NCI-H1048 (cell line): ENCODE measurements at places on chromosomes 12 and 14.

DNA sequence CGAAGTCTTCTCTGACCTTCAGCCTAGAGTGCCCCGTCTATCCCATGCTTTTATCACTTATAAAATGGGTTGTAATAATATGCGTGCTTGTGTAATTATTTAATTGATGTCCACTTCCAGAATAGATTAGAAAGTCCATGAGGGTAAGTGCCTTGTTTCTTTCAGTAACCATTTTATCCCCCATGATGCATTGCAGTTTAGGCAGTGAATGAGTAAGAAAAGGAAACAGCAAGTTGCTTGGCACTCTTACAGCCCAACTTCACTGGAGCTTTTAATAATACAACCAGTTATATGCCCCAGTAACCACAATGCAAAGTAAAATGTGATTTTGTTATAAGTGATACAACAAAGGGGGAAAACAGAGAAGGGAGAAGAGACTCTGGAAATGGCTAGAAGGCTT is 287.3 kb downstream of the MED13L start:
- no peak for DNase-seq

DNA sequence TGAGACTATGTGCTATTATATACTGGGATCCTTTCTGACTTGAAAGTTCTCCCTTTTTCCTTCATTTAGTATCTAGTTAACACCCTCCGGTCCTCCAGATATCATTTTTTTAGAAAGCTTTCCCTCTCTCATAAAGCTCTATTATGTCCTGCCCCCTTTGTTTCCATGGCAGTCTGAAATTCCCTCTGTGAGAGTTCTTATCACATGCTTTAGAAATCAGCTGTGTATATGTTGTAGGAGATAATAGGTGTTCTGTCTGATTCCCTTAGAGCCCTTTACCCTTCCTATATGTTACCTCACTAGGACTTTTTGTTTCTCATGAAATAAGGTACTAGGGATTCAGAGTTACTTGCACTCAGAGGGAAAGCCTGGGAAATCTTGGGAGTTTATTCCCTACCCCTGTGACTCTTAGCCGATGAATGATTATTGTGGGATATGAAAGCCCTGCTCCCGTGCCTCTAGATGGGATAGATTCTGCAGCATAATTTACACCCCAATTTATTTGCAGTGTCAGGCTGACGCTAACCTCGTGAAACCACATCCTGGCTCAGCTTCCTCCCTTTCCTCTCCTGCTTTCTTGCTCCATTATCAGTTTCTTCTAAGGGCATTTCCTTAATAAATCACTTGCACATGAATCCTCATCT is 448.4 kb downstream of the MDGA2 start:
- DNase-seq, result no peak

- DNase-seq, result no peak
These were observed 84.3 kb upstream of the NELL2 start for GRCh38 chr12:44960423-44960822.

- no peak for DNase-seq
These were observed 45.2 kb downstream of the DEGS2 start for GRCh38 chr14:100114109-100114765.

DNA sequence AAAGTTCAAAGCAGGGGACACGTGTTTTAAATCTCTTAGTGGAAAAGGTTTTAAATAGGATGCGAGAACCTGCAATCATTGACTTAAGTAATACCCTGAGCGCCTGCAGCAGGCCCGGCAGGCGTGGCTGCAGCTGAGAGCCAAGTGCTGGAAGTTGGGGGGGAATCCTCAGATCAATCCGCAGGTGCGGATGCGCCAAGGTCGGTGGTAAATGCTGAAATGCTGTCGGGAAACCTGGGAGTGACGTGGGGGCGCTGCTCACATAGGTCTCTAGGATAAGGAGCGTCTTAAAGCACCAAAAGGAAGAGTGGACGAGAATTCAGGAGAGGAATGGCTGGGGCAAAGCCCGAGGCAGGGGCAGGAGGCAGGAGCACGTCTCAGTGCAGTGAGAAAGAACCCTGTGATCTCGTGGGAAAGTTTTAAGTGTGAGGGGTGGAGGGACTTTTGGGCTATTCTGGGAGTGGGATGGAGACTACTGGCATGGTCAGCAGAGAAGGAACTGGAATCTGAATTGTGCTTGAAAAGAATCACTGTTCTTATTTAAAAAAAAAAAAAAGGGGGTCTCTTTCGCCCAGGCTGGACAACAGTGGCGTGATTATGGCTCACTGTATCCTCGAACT is 883 bp upstream of the CDCA4 start:
- no peak for DNase-seq

- DNase-seq, result no peak
These were observed 28.1 kb downstream of the CBX5 start for GRCh38 chr12:54251667-54252284.

DNA sequence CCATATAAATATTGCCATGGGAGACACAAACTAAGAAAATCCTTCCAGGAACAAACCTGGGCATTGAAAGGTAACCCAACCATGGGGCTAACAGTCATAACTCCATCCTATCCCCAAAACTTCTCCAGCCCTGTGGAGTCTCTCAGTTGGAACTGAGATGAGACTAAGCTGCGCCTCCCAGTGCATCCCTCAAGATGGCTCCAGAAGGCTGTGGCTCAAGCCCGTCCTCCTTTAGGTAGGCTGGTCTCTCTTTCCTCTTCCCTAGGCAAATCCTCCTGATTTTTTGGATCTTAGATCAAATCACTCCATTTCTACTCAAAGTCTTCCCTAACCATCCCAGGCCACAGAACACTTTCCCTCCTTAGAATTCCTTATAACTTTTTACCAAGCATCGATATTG is 364.3 kb upstream of the CCDC196 start:
- DNase-seq, result no peak

DNA sequence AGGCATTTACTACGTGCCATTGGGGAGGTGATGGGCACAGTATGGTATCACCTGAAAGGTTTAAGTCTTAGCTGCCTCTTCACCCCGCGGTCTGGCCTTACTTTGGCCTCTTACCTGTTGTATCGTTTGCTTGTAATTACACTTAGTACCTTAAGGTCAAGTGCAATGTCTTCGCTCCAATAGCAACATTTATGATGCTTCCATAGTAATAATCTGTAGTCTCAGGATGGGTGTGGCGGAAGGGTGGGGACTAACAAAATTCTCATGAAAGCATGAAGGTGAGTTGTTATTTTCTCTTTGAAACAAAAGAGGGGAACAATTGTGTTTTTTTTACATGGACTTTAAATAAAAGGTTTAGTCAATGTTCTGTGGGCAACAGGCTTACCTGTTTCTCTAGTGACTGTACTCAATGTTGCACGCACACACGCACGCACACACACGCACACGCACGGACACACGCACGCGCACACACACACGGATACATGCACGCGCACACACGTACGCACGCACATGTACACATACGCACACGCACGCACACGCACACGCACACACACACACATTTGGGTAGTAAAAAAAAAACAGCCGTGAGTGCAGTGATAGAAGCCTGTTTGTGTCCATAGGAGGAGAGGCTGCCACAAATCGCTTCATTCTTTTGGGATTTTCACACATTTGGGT is 91.4 kb downstream of the DNAH10 start:
- no peak for DNase-seq

DNA sequence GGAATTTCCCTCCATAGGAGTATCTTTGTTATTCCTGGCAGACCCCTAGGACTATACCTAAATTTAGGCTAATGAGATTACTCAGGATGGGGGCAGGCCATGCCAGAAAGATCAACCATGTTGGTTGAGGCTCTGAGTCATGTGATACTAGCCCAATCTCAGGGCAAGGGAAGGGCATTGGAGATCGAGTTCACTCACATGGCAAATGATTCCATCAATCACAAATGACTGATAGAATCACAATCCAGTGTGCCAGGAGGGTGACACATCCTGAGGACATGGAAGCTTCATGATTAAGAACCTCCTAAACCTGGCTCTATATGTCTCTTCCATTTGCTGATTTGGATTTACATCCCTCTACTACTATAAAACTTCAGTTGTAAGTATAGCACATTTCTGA is 182.3 kb downstream of the NTF3 start:
- DNase-seq, result no peak

- no peak for DNase-seq
These were observed 28.0 kb upstream of the TXNRD1 start for GRCh38 chr12:104187446-104188155.

GRCh38 chr12:88035907-88036289 is 6.7 kb upstream of the C12orf50 start:
- DNase-seq, result no peak

- DNase-seq, result no peak
These were observed 6.2 kb downstream of the C1QL4 start for GRCh38 chr12:49330631-49331379.

- no peak for DNase-seq
These were observed 52.2 kb upstream of the SRP54 start for GRCh38 chr14:34930591-34931091.

DNA sequence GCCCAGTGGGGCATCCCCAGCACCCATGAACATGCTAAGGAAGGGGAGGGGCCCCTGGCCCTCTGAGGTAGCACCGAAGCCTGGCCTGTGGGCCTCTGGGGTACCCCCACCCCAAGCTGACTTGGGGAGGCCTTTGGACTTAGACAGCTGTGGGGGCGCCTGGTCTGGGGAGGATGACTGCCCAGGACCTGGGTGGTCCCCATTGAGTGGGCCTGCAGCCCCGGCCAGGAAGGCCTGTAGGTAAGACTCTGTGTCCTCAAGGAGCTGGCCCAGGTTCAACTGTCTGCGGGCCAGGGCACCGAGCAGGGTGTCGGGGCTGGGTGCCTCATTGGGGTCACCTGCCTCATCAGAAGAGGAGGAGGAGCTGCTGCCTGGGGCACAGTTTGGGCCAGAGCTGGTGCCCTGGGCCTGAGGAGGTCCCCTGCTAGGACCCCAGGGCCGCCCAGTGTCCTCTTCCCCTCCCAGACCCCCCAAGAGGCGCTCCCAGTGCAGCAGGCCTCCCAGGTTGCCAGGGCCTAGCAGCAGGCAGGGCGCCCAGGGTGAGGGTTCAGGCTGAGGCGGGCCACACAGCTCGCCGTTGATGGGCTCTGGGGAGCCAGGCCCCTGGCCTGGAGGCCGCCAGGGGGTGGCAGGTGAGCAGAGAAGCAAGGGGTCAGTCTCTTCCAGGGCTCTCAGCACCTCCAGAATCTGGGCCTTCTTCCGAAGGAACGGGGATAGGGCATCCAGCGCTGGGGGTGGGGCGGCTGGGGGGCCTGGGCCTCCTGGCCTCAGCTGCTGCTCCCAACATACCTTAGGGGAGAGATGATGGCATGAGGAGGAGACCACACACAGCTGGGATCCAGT is 31.4 kb downstream of the NCKAP5L start:
- DNase-seq, result no peak

GRCh38 chr12:75666939-75667334 is 155.5 kb upstream of the KRR1 start:
- DNase-seq, result no peak

DNA sequence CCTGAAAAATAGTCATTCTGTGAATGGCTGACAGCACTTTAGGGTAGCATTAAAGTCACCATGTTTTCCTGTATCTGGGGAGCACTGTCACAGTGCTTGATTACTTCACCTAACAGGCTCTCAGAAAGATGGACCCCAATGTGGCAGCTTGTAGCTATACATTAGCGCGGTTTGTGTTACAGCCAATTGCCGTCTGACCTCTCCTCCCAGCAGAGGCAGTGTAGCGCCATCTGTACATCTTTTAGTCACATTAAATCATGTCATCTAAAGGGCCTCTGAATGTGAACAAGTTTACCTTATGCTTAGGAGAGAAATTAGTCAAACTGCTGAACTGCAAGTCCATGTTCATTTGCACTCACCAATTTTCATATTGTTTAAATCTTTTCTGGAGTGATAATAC is 113.7 kb downstream of the LMO3 start:
- no peak for DNase-seq

DNA sequence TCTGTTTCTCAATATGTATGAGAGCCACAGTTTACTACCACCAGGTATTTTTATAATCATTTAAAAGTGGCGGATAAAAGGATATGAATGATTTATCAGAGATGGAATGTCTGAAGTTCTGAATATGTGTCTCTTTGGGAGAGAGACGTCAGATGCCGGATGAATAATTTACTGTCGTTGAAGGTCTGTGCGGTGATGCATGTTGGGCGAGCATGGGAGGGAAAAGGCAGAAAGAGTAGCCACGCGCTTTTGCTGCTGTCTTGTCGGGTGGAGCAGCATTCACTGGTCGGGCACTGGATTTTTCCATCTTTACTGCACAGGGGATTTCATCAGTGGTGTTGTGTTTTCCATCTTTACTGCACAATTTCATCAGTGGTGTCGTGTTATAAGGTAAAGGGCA is 65.6 kb downstream of the SYNE2 start:
- no peak for DNase-seq

GRCh38 chr12:14573118-14573517 is 5.4 kb upstream of the PLBD1 start:
- no peak for DNase-seq

DNA sequence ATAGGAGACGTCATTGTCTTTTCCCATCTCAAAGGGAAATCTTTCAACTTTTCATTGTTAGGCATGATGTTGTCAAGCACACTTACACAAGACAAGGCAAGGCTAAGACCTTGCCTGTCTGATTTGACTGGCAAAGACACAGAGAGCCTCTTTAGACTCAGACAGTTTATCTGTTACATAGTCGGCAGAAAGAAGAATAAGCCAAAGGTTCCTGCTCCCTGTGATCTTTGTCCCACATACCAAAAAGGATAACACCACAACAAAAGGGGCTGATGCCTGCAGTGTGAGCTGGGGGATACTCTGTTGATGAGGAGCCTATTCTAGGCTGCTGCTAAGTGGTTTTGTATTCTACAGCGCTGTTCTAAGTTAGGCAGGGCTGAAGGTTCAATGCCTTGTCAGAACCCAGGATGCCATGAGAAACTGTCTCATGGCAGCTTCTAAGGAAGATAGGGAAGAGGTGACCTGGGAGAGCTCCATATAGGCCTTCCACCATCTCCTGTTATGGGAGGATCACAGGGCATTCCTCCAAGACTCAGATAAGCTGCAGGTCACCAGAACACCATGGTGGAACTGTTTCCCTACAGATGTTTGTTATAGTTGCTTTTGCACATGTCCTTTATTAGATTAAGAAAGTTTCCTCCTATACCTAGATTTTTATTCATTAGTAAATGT is 12.7 kb downstream of the ERC1 start:
- no peak for DNase-seq

DNA sequence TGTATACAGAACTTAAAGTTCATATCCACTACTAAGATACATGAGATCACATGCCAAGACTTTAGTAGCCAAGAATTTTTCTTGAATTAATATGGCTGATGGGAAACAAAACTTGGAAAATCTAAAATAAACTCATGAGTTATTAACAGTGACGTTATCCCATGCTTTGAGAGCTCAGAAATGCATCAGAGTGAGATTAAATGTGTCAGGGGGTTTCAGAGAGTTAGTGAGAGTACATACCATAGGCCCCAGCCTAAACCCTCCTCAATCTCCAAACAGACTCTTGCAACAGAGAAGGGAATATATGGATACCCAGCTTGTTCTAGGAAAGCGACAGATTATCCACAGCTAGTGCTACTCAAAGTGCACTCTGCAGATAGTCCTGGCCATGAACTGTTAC is 19.3 kb downstream of the SLC35F4 start:
- no peak for DNase-seq

GRCh38 chr12:79945433-79945832 is 10.5 kb upstream of the PPP1R12A start:
- DNase-seq, result no peak
